Stomach (tissue), 19 donors: ENCODE measurements at places on chromosomes 5 and 9. TPM values are rescaled to one million over a fixed set of nuclear protein-coding genes. Genes with fewer than 3 reads are reported as not detected.
A peak's percentile ranks its signal among the peaks of the same experiment; 100 is the strongest.

- no peaks in the 10 kb centered on the region for H3K27me3 ChIP-seq
- peaks cover 39% of the 10 kb centered on the region for H3K4me1 ChIP-seq
- H3K36me3 ChIP-seq: peaks cover 57% of the 10 kb centered on the region
- no peak for DNase-seq
Observed at GRCh38 chr5:134153241-134153640, 23.5 kb downstream of the SKP1 start.

DNA sequence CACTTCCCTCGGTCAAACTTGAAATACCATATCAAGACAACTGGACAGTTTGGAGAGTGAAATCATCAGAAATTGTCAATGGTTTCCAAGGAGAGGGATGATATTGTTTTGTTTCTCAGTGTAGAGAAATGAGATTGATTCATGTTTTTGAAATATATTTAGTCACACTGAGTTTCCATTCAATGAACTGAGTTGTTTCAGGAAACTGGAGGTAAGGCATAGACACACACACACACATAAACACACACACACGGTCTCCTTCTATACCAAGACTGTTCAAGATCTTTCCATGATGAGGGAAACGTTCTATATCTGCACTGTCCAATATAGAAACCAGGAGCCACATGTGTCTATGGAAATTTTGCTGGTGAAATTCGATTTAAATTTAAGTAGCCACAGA lies 182.8 kb downstream of the PTTG1 start:
- H3K4me3 ChIP-seq: no peak overlapping the region
- no peak for DNase-seq
- H3K27ac ChIP-seq: no peak overlapping the region
- H3K27me3 ChIP-seq: no peaks in the 10 kb centered on the region

Gene IL9
- not detected for total RNA-seq

Gene KCNV2
- not detected for total RNA-seq

Gene CCDC127
- total RNA-seq: 5.5 TPM

DNA sequence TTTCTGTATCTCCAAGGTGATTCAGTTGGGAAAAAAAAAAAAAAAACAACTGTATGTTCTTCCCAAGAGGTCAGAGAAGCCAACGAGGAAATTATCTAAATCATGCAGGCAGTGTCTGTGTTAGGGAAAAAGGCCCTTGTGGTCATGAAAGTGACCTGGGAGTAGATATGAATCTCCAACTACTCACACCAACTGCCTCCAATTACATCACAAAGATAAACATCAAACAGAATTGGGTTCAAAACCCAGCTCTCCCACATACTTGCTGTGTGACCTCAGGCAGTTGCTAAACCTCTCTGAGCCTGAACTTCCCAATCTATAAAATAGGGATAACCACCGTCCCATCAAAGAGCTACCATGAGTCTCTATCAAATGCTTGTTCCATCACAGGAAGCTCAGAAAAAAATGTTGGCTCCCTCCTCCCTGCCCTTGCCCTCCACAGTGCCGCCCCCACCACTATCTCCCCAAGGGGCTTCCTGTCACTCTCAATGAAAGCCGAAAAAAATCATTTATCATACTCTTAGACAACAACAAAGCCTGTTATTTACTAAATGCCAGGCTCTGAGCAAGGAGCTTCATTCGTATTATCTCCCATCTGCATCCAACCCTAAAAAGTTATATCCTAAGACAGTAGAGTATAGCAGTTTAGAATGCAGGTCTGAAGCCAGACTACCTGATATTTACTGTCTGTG lies 42.9 kb downstream of the CDK5RAP2 start:
- no peak for DNase-seq
- no peak overlapping the region for H3K4me3 ChIP-seq
- peaks cover 15% of the 10 kb centered on the region for H3K36me3 ChIP-seq

DNA sequence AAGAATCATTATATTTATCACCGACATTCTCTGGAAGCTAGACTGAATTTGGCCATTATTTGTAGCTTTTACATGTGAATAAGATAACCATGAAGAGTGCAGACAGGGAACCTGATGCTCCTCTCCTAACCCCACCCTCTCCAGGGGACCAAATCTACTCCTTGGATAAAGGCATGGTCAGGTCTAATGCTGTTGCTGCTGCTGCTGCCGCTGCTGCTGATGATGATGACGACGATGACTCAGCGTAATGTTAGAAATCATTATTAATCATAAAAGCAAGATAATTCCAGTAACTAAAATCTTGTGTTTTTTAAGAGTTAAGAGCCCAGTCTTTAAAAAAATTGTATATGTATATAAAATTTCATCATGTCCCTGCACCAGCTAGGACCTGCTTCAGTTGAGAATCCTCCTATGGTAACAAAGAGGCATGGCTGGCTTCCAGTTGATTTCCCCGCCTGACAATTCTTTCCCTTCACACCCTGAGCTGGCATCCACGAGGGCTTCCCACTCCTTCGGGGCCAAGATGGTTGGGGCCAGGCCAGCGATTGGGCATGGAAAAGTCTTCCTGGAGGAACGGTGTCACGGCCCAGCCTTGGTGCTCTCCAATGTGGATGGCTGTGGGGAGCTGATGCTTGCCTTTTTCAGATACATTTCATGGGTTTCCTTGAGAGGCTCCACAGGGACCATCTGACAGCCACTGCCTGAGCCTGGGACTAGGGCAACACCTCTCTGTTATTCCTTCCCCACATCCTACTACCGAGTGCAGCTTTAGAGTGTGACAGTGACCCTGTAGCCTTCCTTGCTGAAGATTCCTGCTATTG lies 400.0 kb downstream of the CTNND2 start:
- H3K27ac ChIP-seq: no peak overlapping the region
- H3K4me1 ChIP-seq: no peaks in the 10 kb centered on the region
- no peak for DNase-seq
- H3K4me3 ChIP-seq: no peak overlapping the region

Gene BSPRY
- total RNA-seq: 16.0 TPM

- DNase-seq: no peak
- H3K27me3 ChIP-seq: no peaks in the 10 kb centered on the region
- no peaks in the 10 kb centered on the region for H3K36me3 ChIP-seq
- H3K4me1 ChIP-seq: peaks cover 13% of the 10 kb centered on the region
Observed at GRCh38 chr9:127710204-127710783, 3.5 kb downstream of the CFAP157 start.

Gene RGMB
- 84.6 TPM for total RNA-seq

DNA sequence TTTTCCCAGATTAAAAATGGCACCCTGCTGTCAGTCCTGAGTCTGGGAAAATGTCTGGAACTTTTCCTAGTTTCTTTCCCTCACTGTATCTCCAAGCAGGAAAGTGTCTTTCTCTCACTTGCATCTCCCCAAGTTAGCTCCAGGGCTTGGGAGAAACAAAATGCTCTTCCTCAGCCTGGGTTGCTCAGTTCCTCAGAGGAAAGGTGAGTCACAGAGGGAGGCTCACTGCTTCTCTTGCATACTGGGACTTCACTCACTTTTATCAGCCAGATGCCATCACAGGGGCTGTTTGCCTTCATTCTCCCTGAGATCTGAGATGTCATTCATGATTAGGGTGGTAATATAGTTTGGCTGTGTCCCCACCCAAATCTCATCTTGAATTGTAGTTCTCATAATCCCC lies 519.9 kb downstream of the SEMA5A start:
- H3K4me3 ChIP-seq: no peak overlapping the region
- DNase-seq: no peak
- H3K36me3 ChIP-seq: no peaks in the 10 kb centered on the region
- no peak overlapping the region for H3K27ac ChIP-seq

Gene NXNL2
- total RNA-seq: not detected

Gene BHMT
- 4.0 TPM for total RNA-seq

DNA sequence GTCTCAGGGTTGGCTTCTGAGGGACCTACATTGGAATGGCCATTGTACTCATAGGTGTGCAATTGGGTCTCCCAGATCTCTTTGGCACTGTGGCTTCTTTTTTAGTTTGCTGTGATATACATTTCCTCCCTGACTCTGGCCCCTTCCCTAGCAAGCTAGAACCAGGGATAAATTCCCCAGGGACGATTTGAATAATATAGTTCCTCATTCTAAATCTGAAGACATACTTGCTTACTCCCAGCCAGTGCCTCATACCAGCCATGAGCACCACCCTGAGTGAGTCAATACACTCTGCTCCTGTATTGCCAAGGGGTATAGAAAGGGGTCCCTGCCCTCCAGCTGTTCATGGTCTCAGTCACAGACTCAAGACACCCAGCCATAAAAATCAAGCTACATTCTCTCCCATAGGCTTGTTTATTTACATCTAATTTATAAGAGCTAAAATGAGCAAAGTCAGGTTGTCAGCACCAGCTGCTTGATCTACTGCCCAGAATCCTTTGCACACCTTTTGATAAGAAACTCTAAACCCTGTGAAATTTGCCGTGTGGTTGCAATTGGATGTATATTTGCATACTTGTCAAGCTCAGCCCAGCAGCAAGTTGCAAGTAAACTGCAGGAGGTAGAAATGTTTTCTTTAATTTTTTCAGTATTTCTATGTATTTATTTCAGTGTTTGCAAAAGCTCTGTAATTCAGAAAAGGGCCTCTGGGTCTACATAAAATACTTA lies 219.9 kb upstream of the IRX1 start:
- H3K4me1 ChIP-seq: no peaks in the 10 kb centered on the region
- H3K4me3 ChIP-seq: no peak overlapping the region
- no peaks in the 10 kb centered on the region for H3K36me3 ChIP-seq
- H3K27ac ChIP-seq: no peak overlapping the region
- no peaks in the 10 kb centered on the region for H3K27me3 ChIP-seq

Gene AJM1
- 9.3 TPM for total RNA-seq

- no peaks in the 10 kb centered on the region for H3K27me3 ChIP-seq
- no peak overlapping the region for H3K4me3 ChIP-seq
- H3K27ac ChIP-seq: no peak overlapping the region
- DNase-seq: no peak
Observed at GRCh38 chr9:90121762-90122161, 517.0 kb downstream of the GADD45G start.

- H3K27me3 ChIP-seq: no peaks in the 10 kb centered on the region
- no peaks in the 10 kb centered on the region for H3K4me1 ChIP-seq
- H3K36me3 ChIP-seq: no peaks in the 10 kb centered on the region
- H3K4me3 ChIP-seq: no peak overlapping the region
- no peak overlapping the region for H3K27ac ChIP-seq
Observed at GRCh38 chr5:2530609-2531008, 220.9 kb downstream of the IRX2 start.

DNA sequence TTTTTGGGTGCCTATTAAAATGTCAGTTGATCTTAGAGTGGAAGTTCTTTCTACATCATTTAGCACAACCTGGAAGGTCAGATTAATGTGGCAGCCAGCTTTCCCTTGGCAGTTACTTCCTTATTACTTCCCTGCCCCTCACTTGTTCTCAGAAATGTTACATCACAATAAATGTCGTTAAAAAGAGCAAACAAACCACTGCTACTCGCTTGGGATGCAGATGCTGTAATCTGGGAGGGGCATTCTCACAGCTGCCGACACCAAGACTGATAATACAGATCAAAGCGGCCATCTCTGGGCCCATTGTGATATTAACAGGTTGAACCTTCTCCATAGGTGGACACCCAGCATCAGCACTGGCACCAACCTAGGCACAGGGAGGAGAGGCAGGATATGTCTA lies 29.3 kb downstream of the PLAC8L1 start:
- no peak overlapping the region for H3K4me3 ChIP-seq
- H3K4me1 ChIP-seq: no peaks in the 10 kb centered on the region
- no peaks in the 10 kb centered on the region for H3K27me3 ChIP-seq
- H3K27ac ChIP-seq: no peak overlapping the region

Gene TNFSF8
- not detected for total RNA-seq

Gene ANKRD18A
- 2.8 TPM for total RNA-seq

Gene ITGA1
- 82.6 TPM for total RNA-seq

GRCh38 chr5:151271336-151271735 lies 18.4 kb downstream of the GM2A start:
- no peak for DNase-seq
- H3K27me3 ChIP-seq: no peaks in the 10 kb centered on the region
- H3K4me1 ChIP-seq: no peaks in the 10 kb centered on the region
- H3K4me3 ChIP-seq: no peak overlapping the region

Gene WDR70
- total RNA-seq: 27.2 TPM

DNA sequence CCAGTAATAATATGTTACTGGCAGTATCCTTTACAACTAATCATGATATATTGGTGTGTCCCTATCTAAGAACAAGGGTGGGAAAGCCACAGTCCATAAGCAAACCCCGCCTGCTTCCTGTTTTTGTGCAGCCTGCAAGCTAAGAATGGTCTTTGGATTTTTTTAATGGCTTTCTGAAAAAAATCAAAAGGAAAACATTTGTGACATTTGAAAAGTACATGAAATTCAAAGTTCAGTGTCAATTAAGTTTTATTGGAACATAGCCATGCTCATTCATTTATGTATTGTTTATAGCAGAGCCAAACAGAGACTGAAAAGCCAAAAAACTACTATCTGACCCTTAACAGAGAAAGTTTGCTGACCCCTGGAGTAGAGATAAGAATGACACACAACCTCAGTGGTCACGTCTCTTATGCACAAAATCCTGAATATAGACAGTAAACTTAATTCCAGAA lies 12.8 kb upstream of the TMEM245 start:
- H3K27me3 ChIP-seq: no peaks in the 10 kb centered on the region
- H3K36me3 ChIP-seq: no peaks in the 10 kb centered on the region
- H3K27ac ChIP-seq: no peak overlapping the region
- no peak for DNase-seq
- no peak overlapping the region for H3K4me3 ChIP-seq

Gene ELP1
- total RNA-seq: 30.4 TPM

DNA sequence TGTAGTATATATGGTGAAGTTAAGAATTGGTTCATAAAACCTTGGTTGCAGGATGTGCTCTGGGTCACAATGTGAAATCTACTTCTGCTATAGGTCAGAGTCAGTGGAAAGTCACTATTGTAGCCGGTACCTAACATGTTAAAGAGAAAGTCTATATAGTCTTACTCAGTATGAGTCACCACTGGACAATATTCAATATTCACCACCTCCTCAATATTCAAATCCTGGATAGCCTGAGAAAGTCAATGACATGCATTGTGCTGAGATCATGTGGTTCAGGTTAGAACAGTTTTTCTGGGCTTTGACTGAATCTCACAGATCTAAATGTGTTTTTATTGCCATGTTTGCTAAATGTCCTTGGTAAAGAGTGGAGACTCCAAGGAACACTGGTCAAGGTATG lies 108.8 kb downstream of the HMHB1 start:
- no peak for DNase-seq
- H3K4me3 ChIP-seq: no peak overlapping the region
- no peaks in the 10 kb centered on the region for H3K27me3 ChIP-seq

DNA sequence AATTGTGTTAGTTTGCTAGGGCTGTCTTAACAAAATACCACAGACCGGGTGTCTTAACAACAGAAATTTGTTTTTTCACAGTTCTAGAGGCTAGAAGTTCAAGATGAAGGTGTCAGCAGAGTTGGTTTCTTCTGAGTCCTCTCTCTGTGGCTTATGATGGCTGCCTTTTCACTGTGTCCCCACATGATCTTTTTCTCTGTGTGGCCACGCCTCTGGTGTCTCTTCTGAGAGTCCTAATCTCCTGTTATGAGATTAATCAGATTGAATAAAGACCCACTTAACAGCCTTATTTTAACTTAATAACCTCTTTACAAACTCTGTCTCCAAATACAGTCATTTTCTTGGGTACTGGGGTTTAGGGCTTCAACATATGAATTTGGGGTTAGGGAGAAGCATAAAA lies 561.1 kb downstream of the NR2F1-AS1 start:
- DNase-seq: no peak
- H3K27ac ChIP-seq: no peak overlapping the region
- no peaks in the 10 kb centered on the region for H3K4me1 ChIP-seq
- H3K27me3 ChIP-seq: no peaks in the 10 kb centered on the region

Gene TMED9
- 9.3 TPM for total RNA-seq

- no peaks in the 10 kb centered on the region for H3K27me3 ChIP-seq
- no peak overlapping the region for H3K27ac ChIP-seq
- H3K4me3 ChIP-seq: no peak overlapping the region
- no peaks in the 10 kb centered on the region for H3K4me1 ChIP-seq
- no peaks in the 10 kb centered on the region for H3K36me3 ChIP-seq
- DNase-seq: peak; percentile 20
Observed at GRCh38 chr9:111744363-111744762, 50.4 kb downstream of the SHOC1 start.
